Activated gamma-delta T cell treated with Interleukin-2 at 50 U/mL for 16 hours (primary cell): ENCODE measurements at places on chromosomes 4 and X.

GRCh38 chr4:34893382-34893781 is 1350.9 kb downstream of the ARAP2 start:
- DNase-seq = no peak

DNA sequence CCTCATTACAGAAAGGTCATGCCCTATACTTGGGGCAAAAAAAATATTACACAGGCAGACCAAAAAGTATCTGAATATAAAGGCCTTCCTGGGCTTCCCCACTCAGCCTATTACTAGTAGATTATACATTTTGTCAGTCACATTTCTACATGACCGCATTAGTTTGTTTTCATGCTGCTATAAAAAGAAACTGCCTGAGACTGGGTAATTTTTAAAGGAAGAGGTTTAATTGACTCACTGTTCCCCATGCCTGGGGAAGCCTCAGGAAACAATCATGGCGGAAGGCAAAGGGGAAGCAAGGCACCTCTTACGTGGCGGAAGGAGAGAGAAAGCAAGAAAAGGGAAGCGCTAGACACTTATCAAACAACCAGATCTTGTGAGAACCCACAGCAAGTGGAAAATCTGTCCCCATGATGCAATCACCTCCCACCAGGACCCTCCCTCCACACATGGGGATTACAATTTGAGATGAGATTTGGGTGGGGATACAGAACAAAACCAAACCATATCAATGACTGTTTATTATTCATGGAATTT is 1312.0 kb downstream of the PCDH7 start:
- DNase-seq = no peak

- no peak for DNase-seq
Observed at GRCh38 chrX:112137276-112137675, 54.7 kb upstream of the TRPC5 start.

GRCh38 chr4:25441519-25442117 is 64.6 kb downstream of the ANAPC4 start:
- no peak for DNase-seq

- peak; percentile 39 for DNase-seq
Observed at GRCh38 chr4:186201535-186202230, 10.3 kb downstream of the CYP4V2 start.

GRCh38 chr4:111323496-111323895 is 700.6 kb upstream of the PITX2 start:
- no peak for DNase-seq

DNA sequence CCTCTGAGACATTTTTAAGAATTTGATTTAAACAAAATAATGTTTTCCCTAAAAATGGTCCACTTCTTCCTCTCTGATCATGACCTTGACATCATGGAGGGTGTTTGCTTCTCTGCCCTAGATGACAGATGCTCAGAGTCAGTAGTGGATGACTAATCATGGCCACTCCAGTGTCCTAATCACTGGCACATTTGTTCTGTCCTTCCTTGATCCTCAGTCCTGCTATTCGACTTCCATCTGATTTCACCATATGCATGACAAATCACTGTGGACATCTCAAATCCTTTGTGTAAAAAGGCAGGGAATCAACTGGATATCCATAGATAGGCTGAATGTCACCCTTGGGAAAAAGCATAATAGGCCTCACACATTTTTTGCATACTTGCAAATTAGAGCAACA is 9.0 kb downstream of the CRMP1 start:
- DNase-seq = no peak

DNA sequence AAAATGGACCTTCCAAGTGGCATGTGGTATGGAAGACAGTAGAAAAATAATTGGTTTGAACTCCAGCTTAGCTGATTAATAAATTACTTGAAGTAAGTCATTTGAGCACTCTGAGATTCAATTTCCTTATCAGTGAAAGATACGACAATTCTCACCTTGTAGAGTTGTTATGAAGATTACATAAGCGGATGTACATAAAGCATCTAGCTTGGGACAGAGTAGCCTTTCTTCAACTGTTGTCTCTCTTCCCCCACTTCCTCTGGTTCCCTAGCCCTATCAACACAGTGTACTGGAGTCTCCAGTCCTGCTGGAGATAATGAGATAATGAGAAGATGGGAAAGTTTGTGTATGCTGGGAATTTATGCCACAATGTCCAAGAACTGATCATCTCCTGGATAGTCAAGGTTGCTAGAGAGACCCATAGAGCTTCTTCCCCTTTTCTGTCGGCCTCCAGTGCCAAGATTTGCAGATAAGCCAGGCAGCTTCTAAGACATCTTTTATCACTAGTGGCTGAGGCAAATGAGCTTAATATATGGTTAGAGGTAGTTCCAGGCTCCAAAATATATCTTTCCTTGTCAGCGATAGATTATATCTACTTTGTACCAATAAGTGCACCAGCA is 33.9 kb downstream of the VSIG4 start:
- no peak for DNase-seq

GRCh38 chr4:153728660-153729059 is 31.2 kb downstream of the RNF175 start:
- DNase-seq = no peak

DNA sequence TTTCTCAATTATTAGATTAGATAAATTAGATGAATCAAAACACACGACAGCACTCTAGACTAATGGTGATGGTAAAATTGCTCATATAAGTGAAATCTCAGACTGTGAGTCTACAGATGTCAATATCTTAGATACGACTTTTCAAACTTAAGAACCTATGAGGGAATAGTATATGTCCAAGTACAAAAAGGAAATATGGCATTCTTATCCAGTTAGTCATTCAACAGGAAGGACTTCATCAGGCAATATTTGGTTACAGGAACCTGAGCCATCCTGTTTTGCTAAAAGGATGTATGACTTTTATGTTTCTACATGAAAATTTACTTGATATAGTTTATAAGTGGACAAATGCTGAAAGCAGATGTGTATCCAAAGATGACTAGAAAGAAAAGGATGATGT is 107.0 kb downstream of the CT47B1 start:
- no peak for DNase-seq

DNA sequence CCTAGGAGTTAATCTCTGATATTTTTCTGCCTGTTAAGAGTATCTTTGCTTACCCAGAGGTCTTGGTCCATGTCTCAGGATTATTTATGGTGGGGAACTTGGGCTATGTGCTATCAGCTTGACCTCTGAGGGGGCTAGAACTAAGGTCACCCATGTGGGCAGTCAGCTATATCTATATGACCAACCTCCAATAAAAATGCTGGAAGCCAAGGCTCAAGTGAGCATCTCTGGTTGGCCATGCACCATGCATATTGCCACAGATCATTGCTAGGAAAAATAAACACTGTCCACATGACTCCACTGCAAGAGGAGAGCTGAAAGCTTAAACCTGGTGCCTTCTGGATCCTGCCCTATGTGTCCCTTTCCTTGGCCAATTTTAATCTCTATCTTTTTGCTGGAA is 196.5 kb upstream of the SLC7A11 start:
- no peak for DNase-seq

DNA sequence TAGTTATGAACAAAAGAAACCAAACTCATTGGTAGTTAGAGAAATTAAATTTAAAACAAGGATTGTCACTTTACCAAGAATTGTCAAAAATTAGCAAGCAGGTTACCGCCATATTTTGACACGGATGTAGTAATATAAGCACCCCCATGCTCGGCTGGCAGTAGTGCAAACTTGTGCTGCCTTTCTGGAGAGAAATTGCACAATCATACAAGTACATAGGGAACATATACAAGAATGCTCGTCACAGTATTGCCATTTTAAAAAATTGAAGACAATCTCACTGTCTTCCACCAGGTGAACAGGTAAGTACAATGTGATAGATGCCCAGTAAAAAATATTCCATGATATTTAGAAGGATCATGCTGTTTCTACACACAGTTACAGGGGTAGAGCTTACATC is 55.6 kb upstream of the SLC39A8 start:
- DNase-seq = no peak

GRCh38 chr4:152368001-152368400 is 167.9 kb downstream of the FBXW7 start:
- no peak for DNase-seq

DNA sequence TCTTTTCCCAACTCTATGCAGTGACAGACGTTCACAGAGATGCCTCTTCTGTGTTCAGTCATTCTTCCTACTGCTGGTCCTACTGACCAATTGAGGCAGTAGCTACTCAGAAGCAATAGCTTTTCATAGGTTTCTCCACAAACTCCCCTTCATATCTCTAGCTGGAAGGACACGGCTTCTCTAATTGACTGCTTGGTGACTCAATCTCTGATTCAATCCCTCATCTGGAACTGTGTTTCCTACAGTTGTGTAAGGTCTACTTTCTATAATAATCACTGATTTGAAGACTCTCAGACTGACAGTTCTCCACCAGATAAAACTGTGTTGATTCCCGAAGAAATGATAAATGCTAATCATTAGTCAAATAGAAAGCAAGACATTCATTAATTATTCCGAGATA is 111.5 kb downstream of the DTHD1 start:
- no peak for DNase-seq

GRCh38 chr4:105991726-105992125 is 96.5 kb downstream of the NPNT start:
- no peak for DNase-seq
